ENCODE measurements at places on chromosomes 4 and X.

DNA sequence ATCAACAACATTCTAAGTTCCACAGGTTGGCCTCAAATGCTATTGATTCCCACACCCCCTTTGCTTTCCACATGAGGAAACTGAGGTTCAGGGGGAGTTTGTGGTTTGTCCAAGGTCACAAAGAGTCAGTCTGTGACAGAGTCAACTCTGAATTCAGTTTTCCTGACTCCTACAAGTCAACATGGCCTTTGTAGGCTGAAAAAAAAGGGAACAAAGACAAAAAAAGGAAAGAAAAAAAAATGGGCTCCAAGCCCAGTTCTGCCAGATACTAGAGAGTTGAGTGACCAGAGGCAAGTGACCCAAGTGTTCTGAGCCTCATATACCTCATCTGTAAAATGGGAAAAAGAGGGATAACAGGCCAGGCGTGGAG lies 16.5 kb upstream of the PIM2 start:
- DNase-seq: no peak

- no peak for DNase-seq
Observed at GRCh38 chr4:61044837-61045236, 155.3 kb upstream of the ADGRL3 start.

- no peak for DNase-seq
Observed at GRCh38 chr4:169745291-169745690, 12.5 kb downstream of the HPF1 start.

- DNase-seq: no peak
Observed at GRCh38 chr4:21011106-21011505, 310.8 kb downstream of the PACRGL start.

DNA sequence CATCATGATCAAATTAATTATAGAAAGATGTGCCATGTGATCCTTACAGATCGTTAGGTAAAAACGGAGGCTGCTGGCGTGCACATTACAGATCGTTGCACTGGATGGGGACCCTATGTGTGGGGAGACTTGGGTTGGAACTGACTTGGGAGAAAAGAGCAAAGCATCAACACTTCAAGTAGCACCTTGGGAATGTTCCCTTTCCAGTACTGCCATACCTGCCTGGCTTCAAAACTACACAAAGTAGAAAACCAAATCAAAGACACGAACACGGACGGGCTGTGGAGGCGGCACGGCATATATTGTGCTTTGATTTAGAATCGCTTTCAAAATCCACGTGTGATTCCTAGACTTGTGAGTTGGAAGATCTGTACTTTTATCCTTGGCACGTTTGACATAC lies 898 bp downstream of the CMC4 start:
- DNase-seq: no peak

DNA sequence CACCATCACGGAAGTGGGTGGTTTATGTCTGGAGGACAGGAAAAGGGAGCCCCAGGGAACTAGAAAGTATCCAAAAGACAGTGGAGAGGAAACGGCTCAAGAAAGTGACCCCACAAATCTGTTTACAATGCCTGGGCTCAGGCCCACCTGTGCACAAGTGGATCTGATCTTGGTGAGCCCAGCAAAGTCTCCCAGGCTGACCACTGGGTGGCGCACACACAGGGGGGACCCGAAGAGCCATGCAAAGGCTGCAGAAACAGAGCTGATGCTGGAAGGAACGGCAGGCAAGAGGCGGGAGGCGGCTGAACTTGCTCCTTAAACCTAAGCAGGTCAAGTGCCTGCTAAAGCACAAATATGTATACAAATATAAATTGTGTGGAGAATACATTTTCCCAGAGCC lies 9.6 kb downstream of the HAUS7 start:
- peak; percentile 75 for DNase-seq

DNA sequence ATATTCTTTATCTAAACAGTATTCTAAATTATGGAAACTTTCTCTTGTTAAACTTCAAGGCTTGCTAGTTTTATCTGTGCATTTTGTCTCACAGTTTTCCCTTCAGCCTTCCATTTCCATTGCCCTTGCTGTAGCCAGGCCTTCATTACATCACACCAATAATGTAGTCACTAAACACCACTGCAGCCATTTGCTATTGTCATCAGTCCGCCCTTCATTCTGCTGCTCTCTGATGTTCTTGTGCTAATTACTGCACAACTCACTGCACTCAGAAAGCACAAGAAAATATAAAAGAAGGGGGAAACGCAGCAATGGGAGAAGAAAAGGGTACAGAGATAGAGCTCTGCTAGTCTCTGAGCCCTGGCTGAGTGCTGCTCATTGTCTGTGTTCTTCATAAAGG lies 239.6 kb upstream of the FSTL5 start:
- DNase-seq: no peak

- no peak for DNase-seq
Observed at GRCh38 chrX:78046362-78046761, 57.7 kb upstream of the PGK1 start.

- DNase-seq: no peak
Observed at GRCh38 chrX:39564751-39565150, 533.0 kb downstream of the BCOR start.

DNA sequence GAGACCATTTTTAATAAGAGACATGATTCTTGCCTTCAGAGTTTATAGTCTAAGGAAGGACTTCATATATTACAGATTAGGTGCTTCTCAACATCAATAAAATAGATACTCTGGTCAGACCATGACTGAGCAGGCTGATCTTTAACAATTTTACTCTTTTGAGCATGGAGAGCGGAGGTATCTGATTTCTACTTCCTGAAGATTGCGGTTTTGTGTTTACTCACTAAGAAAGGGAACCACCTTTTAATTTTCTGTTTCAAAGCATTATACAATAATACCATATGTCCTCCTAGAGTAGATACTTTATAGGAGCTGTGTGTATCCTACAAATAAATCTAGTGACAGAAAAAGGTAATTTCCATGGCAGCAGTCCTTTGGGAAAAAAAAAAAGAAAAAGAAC lies 12.5 kb downstream of the MORC4 start:
- no peak for DNase-seq

DNA sequence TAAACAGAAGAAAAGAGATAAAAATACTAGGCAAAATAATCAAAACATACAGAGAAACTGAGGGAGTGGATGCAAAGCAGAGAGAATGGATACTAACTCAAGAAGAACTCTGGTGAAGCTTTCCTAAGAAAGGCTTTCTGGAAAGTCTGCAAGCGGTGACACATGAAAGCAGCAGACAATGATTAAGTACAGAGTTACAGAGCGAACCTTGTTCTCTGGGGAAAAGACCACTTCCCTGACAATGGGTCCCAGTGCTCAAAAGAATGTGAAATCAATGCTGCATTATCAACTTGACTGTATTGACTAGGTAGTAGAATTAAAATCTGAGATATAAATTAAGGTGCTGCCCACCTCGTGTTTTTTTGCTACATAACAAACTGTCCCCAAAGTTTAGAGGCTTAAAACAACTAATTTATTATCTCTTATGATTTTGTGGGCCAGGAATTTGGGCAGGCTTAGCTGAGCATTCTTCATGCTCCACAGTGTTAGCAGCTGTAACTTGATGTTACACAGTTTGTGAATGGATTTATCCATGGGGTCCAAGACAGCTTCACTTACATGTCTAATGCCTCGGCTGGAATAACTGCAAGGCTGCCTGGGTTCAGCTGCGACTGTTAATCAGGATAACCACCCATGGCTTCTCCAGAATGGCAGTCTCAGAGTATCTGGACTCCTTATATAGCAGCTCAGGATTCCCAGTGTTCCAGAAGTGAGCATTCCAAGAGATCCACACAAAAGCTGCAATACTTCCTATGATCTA lies 106.9 kb upstream of the INPP4B start:
- no peak for DNase-seq

Measured in activated CD8-positive, alpha-beta memory T cell treated with anti-CD3 and anti-CD28 coated beads for 24 hours (primary cell).